Aorta (tissue), 5 donors: ENCODE measurements at places on chromosomes 12 and 14. TPM values are rescaled to one million over a fixed set of nuclear protein-coding genes. Genes with fewer than 3 reads are reported as not detected.

The PIANP gene
- total RNA-seq = 10.7 TPM

The TSPAN19 gene
- total RNA-seq = not detected

The GLT1D1 gene
- total RNA-seq = 0.78 TPM

The SCNN1A gene
- 1.5 TPM for total RNA-seq

The CMKLR1 gene
- total RNA-seq = 55.4 TPM

The SLC17A8 gene
- total RNA-seq = not detected

The DDHD1 gene
- total RNA-seq = 29.8 TPM

The KRT80 gene
- total RNA-seq = 0.71 TPM

The SERPINA12 gene
- total RNA-seq = not detected

The PCED1B gene
- 12.6 TPM for total RNA-seq

GRCh38 chr12:48075832-48076231 is 30.0 kb downstream of the SENP1 start:
- no peak for DNase-seq
- no peaks in the 10 kb centered on the region for H3K36me3 ChIP-seq
- H3K4me1 ChIP-seq = no peaks in the 10 kb centered on the region
- H3K4me3 ChIP-seq = no peak overlapping the region

GRCh38 chr12:23618718-23619117 is 330.8 kb downstream of the SOX5 start:
- H3K27ac ChIP-seq = no peak overlapping the region
- H3K4me3 ChIP-seq = no peak overlapping the region
- no peaks in the 10 kb centered on the region for H3K27me3 ChIP-seq
- H3K36me3 ChIP-seq = no peaks in the 10 kb centered on the region
- no peaks in the 10 kb centered on the region for H3K4me1 ChIP-seq

- no peak for DNase-seq
- H3K27ac ChIP-seq = no peak overlapping the region
- no peaks in the 10 kb centered on the region for H3K27me3 ChIP-seq
- H3K4me3 ChIP-seq = no peak overlapping the region
- H3K36me3 ChIP-seq = peaks cover 3% of the 10 kb centered on the region
Observed at GRCh38 chr14:29643433-29644211, 284.0 kb downstream of the PRKD1 start.

DNA sequence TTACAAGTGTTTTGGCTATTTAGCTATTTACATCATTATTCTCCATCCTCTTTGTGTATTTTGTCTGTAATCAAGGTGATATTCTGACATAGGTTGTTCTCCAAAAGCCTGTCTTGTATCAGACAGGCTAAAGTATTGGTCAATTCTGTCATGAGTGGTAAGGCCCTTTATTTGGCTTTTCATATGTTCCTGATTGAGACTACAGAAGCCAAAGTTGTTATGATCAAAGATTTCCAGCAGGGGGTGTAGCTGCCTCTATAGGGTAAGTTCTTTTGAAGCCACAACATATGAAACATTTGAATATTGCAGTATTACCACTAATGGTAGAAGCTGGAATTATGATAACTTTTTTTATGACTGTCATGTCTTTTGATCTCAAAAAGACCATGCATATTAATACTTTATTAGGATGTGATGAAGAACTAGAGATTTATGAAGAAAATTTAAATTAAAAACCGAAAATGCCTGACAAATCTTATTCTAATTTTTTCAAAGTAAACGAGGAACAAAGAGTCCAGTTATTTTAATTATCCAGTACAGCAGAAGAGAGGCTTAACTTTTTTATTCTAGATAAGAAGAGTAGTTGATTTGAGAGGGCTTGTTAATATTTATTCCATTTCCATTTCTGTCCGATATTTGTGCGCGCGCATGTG is 3.4 kb upstream of the ARHGAP5 start:
- no peaks in the 10 kb centered on the region for H3K4me1 ChIP-seq
- H3K4me3 ChIP-seq = no peak overlapping the region
- H3K27ac ChIP-seq = no peak overlapping the region
- no peaks in the 10 kb centered on the region for H3K36me3 ChIP-seq
- H3K27me3 ChIP-seq = no peaks in the 10 kb centered on the region

DNA sequence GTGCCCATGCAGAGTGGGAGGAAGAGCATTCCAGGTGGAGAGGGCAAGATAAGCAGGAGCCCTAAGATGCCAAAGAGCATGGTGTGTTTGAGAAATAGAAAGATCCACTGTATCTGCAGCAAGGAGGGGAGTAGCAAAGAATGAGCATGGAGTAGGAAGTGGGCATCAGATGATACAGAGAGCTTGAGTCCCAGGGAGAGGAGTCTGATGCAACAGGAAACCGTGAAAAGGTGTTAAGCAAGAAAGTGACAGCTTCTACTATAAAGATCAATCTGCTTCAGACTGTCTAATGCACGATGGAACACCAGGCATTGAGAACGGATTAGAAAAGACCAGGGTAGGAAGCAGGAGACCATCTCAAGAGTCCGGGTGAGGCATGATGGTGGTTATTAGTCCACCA is 12.3 kb upstream of the GPRC5D start:
- no peak overlapping the region for H3K4me3 ChIP-seq
- H3K36me3 ChIP-seq = no peaks in the 10 kb centered on the region
- H3K27me3 ChIP-seq = no peaks in the 10 kb centered on the region
- H3K4me1 ChIP-seq = no peaks in the 10 kb centered on the region

DNA sequence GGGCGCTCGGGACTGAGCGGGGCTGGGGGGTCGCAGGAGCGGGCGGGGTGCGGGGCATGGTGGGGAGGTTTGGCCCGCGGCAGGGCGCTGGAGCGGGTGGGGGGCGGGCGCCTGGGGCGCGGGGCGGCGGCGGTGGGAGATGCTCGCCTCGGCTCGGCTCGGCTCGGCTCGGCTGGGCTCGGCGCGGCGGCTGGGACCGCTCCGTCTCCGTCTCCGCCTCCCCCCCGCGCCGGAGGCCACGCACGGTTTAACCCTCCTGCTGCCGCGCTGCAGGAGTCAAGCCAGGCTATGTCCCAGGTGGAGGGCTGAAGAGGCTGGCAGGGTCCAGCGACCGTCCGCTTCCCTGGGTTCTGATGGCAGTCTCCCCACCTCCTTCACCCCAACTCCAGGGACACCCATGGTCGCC is at the start of gene PIANP:
TSS of gene PIANP (minus strand) at position 170 of the 406 bp plus-strand sequence. CDS start 2,754 bp downstream, outside the sequence.
- H3K36me3 ChIP-seq = no peaks in the 10 kb centered on the region
- H3K27ac ChIP-seq = no peak within 1 kb of the TSS
- no peaks in the 10 kb centered on the region for H3K27me3 ChIP-seq
- H3K4me1 ChIP-seq = no peaks in the 10 kb centered on the region
- peak; percentile 73 for DNase-seq
- peak within 1 kb of the TSS; percentile 87 for H3K4me3 ChIP-seq

DNA sequence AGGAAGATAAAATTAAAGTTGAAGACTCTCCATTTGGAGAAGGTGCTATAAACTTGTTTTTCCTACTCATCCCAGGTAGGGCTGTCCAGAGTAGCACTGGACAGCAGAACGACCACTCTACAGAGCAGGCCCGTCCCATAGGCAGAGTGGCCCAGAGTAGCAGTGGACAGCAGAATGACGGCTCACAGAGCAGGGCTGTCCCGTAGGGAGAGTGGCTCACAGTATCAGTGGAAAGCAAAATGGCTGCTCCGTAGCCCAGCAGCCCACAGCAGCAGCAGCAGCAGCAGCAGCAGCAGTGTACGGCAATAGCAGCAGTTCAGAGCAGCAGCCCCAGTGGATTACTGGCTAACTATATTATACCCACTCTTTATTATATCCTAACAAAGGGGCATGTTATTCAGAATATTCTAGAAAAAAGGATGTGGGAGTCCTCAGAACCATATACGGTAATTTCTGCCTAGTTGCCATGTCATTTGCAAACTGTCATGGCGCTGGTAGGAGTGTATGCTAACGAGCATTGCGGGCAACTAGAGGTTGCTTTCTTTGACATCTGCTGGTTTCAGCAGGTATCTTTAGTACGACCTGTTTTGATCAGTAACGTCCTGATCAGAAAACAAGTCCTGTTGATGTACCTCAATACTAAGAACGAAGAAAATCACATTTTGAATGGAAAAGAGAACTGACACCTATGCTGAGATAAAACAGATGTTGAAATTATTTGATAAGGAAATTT is 567.3 kb downstream of the SLC16A7 start:
- H3K4me3 ChIP-seq = no peak overlapping the region
- DNase-seq = no peak
- H3K4me1 ChIP-seq = no peaks in the 10 kb centered on the region
- H3K36me3 ChIP-seq = no peaks in the 10 kb centered on the region
- no peak overlapping the region for H3K27ac ChIP-seq

- H3K27ac ChIP-seq = no peak overlapping the region
- no peak overlapping the region for H3K4me3 ChIP-seq
- H3K4me1 ChIP-seq = no peaks in the 10 kb centered on the region
- no peaks in the 10 kb centered on the region for H3K27me3 ChIP-seq
Observed at GRCh38 chr12:69595689-69596088, 10.4 kb downstream of the CCT2 start.

- peaks cover 4% of the 10 kb centered on the region for H3K36me3 ChIP-seq
- no peak overlapping the region for H3K27ac ChIP-seq
- H3K4me1 ChIP-seq = no peaks in the 10 kb centered on the region
- no peaks in the 10 kb centered on the region for H3K27me3 ChIP-seq
Observed at GRCh38 chr12:113591480-113591974, 119.9 kb upstream of the LHX5 start.

GRCh38 chr12:11830307-11830801 is 180.9 kb downstream of the ETV6 start:
- peaks cover 13% of the 10 kb centered on the region for H3K4me1 ChIP-seq
- DNase-seq = no peak
- H3K4me3 ChIP-seq = no peak overlapping the region
- no peaks in the 10 kb centered on the region for H3K36me3 ChIP-seq

DNA sequence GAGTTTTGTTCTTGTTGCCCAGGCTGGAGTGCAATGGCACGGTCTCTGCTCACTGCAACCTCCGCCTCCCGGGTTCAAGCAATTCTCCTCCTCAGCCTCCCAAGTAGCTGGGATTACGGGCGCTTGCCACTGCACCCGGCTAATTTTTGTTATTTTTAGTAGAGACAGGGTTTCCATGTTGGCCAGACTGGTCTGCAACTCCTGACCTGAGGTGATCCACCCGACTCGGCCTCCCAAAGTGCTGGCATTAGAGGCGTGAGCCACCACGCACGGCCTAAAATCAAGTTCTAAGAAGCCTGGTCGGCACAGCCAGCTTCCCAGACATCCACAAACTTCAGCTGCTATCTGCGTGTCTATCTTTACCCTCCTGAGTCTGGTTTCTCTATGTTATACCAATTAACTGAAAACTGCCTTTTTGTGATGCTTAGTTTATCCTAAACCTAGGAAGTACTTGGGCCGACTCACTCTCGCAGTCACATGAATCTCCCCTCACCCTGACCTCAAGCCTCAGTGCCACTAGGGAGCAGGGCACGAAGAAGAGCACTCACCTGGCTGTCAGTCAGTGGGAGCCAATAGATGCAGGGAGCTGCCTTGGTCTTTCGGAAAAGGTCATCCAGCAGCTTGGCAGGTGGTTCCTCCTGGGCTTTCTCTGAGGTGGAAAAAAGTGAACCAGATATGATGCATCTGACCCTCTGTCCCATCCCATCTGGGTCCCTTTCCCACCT is 3.4 kb upstream of the CDH24 start:
- no peak overlapping the region for H3K4me3 ChIP-seq
- peaks cover 3% of the 10 kb centered on the region for H3K36me3 ChIP-seq
- DNase-seq = no peak
- no peak overlapping the region for H3K27ac ChIP-seq
- peaks cover 3% of the 10 kb centered on the region for H3K4me1 ChIP-seq

- H3K36me3 ChIP-seq = no peaks in the 10 kb centered on the region
- peak overlapping the region; percentile 81 for H3K4me3 ChIP-seq
- H3K27ac ChIP-seq = no peak overlapping the region
- H3K4me1 ChIP-seq = peaks cover 3% of the 10 kb centered on the region
- H3K27me3 ChIP-seq = no peaks in the 10 kb centered on the region
- DNase-seq = no peak
Observed at GRCh38 chr14:104753528-104754212, 723 bp downstream of the SIVA1 start.

DNA sequence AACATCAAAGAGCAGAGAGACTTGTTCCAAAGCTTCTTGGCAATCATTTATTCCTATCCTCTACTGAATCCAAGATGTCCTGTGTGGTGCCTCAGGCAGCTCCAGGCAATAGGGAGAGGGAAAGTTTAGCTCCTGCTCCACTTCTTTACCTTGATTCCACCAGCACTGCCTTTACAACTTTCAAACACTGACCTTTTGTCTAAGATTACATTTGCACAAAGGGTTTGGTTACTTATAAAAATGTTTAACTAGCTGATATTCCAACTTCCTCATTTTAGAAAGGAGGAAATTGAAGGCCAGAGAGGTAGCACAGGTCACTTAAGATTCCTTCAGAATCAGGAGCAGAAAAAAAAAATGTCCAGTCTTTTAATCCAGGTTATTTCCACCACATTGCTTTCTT is 192.7 kb downstream of the BTG1 start:
- no peak overlapping the region for H3K27ac ChIP-seq
- H3K27me3 ChIP-seq = no peaks in the 10 kb centered on the region
- no peak for DNase-seq

DNA sequence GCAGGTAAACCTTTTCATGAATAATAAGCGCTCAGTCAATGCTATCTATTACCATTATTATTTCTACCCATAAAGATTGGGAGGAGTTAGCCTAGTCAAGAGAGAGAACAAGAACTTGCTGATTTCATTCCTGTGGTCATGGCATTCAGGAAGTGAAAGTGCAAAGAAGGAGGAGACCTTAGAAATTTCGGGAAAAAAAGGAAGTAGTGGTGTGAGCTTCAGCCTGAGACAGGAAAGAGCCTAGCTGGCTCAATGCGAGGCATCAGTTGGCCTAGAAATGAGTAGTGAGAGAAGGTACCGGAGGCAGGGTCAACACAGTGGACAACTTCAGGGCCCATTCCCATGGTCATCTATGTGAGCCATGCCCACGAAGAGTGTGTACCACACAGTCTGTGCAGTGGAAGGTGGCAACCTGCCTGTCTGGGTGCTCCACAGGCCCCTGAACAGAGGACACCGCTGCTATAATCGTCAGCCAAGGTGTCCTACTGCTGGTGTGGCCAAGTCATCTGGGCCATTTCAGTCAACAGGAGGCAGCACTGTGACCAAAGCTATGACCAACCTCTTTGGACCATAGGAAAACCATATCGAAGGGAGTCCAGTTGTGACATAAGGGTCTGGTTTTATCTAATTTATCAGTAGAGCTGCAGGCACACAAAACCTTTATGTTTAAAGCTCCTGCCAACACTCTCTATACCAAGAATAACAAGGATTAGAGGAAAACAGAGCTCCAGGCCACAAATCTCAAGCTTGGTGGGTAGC is 16.2 kb upstream of the STON2 start:
- no peak overlapping the region for H3K4me3 ChIP-seq
- no peak overlapping the region for H3K27ac ChIP-seq
- H3K36me3 ChIP-seq = no peaks in the 10 kb centered on the region
- no peaks in the 10 kb centered on the region for H3K27me3 ChIP-seq

DNA sequence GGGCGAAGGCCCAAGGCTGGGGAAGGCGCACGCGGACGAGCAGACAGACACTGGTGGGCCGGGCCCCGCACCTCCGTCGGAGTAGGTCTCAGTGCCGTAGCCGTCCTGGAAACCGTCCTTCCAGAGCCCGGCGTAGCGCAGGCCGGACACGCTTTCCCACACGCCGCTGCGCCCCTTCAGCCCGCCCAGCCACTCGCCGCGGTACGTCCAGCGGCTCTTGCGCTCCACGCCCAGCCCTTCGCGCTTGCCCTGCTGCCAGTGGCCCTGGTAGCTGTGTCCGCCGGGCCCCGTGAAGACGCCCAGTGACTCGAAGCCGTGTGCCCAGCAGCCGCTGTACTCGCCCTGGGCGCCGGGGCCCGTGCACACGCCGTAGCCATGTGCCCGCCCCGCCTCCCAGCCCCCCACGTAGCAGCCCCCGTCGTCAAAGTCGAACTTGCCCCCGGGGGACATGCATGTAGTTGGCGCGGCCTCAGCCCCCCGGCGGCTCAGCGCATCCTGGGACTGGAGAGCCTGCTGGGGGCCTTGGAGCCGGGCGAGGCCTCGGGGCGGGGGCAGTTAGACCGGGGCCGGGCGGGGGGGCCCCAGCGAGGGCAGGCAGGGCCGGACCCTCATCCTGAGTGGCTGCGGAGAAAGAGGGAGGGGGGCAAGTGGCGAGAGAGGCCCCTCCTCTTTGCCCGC is 1.4 kb downstream of the JPH4 start:
- H3K27me3 ChIP-seq = no peaks in the 10 kb centered on the region
- no peaks in the 10 kb centered on the region for H3K36me3 ChIP-seq
- H3K4me3 ChIP-seq = no peak overlapping the region
- no peak overlapping the region for H3K27ac ChIP-seq
